ENCODE measurements at places on chromosomes 11 and 22. TPM values are rescaled to one million over a fixed set of nuclear protein-coding genes. Genes with fewer than 3 reads are reported as not detected.

SAA2 gene
- not detected for total RNA-seq

OR51I1 gene
- total RNA-seq: not detected

TBX1 gene
- 1.1 TPM for total RNA-seq

LRRC75B gene
- total RNA-seq: 1.6 TPM

DNA sequence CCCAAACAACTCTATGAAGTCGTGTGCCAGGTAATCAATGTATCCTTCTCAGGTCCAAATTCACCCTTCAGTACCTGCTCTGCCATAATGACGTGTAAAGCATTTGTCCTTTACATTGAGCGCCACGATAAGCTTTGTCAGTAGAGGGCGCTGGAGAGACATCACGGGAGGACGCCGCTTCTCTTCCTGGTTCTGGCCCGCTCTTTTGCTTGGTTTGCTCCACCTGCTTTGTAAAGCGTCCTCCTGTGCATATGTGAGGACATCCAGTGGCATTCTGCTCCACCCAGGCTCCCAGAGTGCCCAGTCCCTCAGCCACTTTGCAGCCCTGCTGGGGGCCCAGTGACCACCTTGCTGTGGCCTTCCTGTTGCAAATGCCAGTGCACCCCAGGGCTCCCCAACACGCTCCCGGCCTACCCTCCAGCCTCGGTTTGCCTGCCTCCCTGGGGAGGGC, 61.1 kb downstream of the WT1 start:
- no peak overlapping the region for H3K27ac ChIP-seq
- H3K36me3 ChIP-seq: no peaks in the 10 kb centered on the region

DNA sequence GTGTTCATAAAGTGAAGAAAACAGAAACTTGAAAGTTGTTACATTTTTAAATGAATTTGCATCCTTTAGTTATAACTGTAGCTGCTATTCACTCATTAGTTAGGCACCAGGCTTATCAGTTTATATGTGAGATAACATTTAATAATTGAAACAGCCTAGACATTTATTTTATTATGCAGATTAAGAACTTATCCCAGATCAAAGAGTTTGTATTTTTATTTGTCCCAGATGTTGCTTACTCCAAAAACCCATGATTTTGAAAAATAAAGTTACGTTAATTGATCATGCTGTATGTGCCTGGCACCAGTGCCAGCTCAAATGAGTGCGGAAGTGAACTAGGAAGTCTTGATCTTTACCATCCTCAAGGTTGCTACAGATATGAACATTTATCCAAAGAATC, 172.7 kb upstream of the CARD18 start:
- no peaks in the 10 kb centered on the region for H3K4me1 ChIP-seq
- no peaks in the 10 kb centered on the region for H3K27me3 ChIP-seq
- no peak overlapping the region for H3K27ac ChIP-seq
- H3K4me3 ChIP-seq: no peak overlapping the region
- H3K36me3 ChIP-seq: no peaks in the 10 kb centered on the region

GRCh38 chr11:83257761-83258168, 28.4 kb downstream of the CCDC90B start:
- H3K27me3 ChIP-seq: no peaks in the 10 kb centered on the region
- H3K4me3 ChIP-seq: no peak overlapping the region
- H3K27ac ChIP-seq: no peak overlapping the region
- peaks cover 7% of the 10 kb centered on the region for H3K36me3 ChIP-seq

DNA sequence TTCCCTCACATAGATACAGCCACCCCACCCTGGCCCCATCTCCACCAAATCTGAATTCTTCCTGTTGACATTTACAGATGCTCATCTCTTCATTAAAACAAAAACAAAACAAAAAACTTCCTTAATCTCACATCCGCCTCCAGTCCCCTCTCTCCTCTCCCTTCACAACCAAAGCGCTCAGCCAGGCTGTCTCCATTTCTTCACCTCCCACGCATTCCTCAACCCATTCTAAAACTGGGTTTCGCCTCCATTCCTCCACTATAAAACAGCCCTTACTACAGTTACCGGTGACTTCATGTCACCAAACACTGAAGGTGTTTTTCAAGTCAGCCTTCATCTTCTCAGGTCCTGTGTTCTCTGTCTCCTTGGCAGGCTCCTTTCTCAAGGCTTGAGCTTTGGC, 9.6 kb downstream of the BACE1-AS start:
- no peaks in the 10 kb centered on the region for H3K27me3 ChIP-seq
- no peak for DNase-seq
- no peak overlapping the region for H3K4me3 ChIP-seq
- H3K4me1 ChIP-seq: no peaks in the 10 kb centered on the region
- H3K36me3 ChIP-seq: no peaks in the 10 kb centered on the region

GRCh38 chr11:108803776-108804175, 138.9 kb downstream of the DDX10 start:
- H3K4me1 ChIP-seq: no peaks in the 10 kb centered on the region
- no peak overlapping the region for H3K4me3 ChIP-seq
- peaks cover 9% of the 10 kb centered on the region for H3K36me3 ChIP-seq
- DNase-seq: no peak

DNA sequence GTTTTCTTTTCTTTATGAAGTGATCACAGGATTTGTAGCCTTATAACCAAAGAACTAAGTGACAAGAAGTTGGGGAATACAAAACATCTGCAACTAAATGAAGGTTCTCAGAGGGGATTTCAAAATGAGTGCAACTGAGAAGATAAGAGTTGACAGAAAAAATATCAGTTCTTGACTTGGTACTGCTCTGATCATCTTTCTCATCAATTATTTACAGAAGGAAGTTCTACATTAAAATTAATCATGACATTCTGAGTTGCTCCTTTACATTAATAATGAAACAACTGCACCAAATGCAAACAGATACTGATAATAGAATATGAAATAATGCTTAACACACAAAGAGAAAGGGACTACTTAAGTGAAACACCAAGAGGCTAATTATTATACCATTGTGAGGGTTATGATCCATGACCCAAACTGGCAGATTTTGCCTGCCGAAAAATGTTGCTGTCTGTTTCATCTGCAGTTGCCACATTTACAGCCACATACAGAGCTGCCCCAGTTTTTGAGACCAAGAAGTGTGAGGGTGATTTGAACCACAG, 561.9 kb upstream of the ANO5 start:
- H3K27ac ChIP-seq: no peak overlapping the region
- DNase-seq: no peak
- H3K27me3 ChIP-seq: no peaks in the 10 kb centered on the region
- no peaks in the 10 kb centered on the region for H3K36me3 ChIP-seq
- H3K4me1 ChIP-seq: no peaks in the 10 kb centered on the region

DNA sequence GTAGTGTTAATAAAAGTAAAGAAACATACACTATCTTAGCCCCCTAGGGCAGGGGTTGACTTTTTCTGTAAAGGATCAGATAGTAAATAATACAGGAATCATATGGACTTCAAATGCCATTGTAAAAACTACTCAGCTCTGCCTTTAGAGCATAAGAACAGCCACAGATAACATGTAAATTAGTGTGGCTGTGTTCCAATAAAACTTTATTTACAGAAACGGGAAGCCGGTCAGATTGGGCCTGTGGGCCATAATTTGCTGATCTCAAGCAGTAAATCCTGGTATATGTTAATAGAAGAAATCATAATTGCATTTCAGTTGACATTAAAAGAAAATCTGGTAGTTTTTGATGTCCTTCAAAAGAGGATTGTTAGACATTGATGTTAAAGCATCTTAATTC, 76.5 kb downstream of the ZC3H12C start:
- no peaks in the 10 kb centered on the region for H3K36me3 ChIP-seq
- H3K27ac ChIP-seq: no peak overlapping the region
- peaks cover 29% of the 10 kb centered on the region for H3K27me3 ChIP-seq
- no peak overlapping the region for H3K4me3 ChIP-seq
- peaks cover 7% of the 10 kb centered on the region for H3K4me1 ChIP-seq
